ENCODE measurements at places on chromosomes 2 and 18.
A peak's percentile ranks its signal among the peaks of the same experiment; 100 is the strongest.

GRCh38 chr2:55805686-55806085, 112.0 kb upstream of the PNPT1 start:
- no peak for DNase-seq

GRCh38 chr18:22101731-22102130, 67.7 kb upstream of the GATA6 start:
- DNase-seq, result no peak

DNA sequence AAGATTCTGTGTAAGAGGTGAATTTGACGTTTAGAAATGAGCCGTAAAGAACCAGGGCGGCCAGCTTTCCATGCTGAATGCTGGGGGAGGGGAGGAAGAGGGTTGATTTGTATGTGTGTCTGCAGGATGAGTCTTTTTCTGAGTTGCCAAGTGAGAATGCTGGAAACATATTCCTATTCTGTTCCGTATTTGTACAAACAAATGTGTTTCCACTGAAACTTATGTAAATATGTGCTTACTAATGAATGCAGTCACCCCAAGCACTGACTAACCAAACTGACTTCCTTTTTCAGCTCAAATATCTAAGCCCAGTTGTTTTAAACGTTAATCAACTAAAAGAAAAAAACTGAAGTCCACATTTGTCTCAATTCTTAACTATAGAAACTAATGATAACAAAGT, 74.9 kb upstream of the APCDD1 start:
- peak; percentile 47 for DNase-seq

GRCh38 chr2:157743051-157743450, 114.4 kb upstream of the ACVR1C start:
- no peak for DNase-seq

GRCh38 chr2:8805278-8806210, 31.9 kb downstream of the KIDINS220 start:
- no peak for DNase-seq

DNA sequence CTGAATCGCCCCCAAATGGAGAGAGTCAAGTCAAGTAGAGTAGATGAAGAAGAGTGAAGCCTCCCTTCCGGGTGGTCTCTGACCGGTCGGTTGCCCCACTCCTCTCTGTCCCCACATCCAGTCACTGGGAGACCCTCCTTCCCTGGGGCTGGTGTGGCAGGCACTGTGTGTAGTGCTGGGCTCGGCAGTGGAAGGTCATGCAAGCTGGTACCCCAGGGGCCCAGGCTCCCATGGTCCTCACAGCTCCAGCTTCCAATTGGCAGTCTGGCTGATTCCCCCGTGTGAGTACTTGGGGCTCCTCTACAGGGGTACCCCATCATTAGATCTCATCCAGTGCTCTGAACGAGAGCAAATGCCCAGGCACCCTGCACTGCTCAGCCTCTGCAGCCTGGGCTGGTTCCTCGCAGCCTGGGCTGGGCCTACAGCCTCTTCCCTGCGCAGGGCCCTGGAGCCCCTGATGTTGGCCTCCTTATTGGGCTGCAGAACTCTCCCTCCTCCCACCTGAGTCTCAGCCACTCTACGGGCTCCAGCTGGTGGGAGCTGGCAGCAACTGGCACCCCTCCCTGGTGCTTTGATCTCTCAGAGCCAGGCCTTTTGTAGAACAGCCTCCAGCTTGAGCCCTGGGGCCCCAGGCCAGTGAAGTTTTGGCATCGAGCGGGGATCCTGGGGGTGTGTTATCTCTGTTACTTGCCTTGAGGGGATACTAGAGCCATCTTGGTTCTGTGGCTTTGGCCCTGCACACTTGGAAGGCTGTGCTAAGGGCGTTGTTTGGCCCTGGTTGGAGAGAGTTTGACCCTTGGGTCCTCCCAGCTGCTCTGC, 187.8 kb upstream of the HDAC4 start:
- no peak for DNase-seq

DNA sequence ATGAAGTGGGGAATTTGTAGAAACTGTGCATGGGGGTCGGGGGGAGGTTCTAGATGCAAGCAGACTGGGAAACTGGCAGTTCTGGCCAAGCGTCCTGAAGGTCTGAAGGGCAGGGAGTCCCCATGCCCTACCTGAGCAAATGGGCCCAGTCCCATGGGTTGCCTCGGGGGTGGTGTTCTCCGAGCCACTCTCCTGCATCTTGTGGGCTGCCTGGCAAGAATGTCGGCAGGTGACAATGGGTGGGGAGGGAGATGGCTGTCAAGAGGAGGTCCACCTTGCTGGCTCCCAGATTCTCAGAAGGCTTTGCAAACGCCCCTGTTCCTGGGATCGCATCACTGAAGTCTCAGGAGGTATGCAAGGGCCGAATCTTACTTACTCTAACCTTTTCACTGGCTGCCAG, 21.3 kb downstream of the INHBB start:
- no peak for DNase-seq

DNA sequence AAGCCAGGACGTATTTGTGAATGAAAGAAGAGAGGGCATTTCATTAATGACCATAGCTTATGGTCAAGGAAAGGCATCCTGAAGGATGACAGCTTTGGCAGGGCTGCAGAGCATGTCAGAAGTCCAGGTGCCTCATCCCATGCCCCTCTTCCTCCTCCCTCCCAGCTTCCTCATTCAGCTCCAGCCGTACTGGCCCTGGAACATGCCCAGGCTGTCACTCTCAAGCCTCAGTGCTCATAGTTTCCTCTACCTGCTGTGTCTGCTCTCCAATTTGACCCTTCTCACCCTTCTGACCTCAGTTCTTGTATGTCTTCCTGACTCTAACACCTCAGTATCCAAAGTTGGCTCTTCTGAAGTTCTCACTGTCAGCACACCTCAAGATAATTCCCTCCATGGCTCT, 695.8 kb upstream of the HS6ST1 start:
- no peak for DNase-seq

DNA sequence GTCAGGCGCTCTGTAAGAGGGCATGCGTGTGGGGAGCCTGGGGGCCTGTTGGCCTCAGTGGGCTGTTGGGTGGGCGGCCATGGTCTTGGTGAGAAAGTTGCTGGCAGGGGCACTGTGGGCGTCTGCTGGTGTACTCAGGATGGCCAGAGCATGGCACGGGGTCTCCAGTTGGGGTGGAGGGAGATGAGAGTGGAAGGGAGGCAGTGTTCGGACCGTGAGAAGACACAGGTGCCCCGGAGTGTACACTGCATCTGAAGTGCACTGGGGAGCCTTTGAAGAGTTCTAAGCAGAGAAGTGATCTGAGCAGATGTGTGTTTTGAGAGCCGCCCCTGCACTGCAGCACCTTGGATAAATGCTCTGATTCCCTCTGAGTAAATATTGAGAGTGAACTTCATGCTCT, 150.8 kb downstream of the LDLRAD4 start:
- no peak for DNase-seq

- peak; percentile 3 for DNase-seq
Measured at GRCh38 chr2:49044350-49045079, 109.8 kb downstream of the FSHR start.

DNA sequence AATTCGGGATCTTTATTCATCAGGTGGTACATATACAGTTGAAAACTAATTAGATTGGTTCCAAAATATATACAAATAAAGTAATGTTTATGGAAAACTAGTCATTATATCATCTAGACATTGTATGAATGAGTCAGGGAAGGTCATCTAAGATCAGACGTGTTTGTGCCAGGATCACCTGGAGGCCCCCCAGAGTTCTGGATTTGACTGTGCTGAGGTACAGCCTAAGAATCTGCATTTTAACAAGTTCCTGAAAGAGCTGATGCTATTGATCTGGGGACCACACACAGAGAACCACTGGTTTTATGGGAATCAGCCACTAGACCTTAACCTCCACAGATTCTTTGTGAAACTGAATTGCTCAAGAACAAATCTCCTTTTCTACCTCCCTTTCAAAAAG, 43.2 kb downstream of the PARD6G start:
- DNase-seq, result no peak

Data from fibroblast of skin of abdomen (primary cell).